ENCODE measurements at places on chromosomes 4 and X.

DNA sequence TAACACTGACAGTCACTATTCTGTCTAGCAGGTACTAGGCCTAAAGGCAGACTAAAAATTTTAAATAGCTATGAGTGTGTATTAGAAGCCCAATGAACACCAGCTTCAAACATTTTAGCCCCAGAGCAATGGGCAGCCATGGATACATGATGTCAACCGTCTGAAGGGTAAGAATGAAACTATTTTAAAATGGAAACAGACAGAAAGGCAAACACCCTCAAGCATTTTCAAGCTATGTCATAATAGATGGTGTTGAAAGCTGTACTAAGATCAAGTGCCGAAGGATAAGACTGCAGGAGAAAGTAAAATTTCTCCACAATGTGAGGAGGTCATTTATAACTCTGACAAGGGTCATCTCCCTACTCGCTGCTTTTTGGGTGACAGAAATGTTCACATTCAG, 225.0 kb downstream of the COL25A1 start:
- no peak for DNase-seq

- DNase-seq, result no peak
Observed at GRCh38 chr4:139641218-139641617, 24.4 kb upstream of the MGST2 start.

DNA sequence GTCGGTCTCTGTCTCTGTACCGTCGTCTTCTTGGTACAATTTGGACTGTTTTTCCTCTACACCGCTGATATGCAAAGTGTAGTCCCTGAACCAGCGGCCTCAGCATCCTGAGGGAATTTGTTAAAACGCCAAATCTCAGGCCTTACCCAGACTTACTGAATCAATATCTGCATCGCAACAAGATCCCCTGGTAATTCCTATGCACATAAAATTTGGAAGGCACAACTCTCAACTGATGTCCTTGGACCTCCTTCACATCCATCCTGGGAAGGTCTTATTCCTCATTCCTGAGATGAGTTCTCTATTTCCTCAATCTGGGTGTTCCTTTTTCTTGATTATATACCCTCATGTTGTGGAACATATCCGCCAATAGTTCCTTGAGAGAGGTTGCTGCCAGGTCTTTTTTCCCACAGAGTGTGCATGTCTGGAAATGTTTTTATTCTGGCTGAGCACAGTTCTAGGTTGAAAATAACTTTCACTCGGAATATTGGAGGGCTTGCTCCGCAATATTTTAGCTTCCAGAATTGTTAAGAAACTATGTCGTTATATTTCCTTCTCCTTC, 738 bp upstream of the HPF1 start:
- DNase-seq, result no peak

- DNase-seq, result no peak
Observed at GRCh38 chrX:153456161-153456560, 10.3 kb upstream of the TREX2 start.

GRCh38 chr4:173056710-173057109, 111.9 kb upstream of the GALNT7 start:
- no peak for DNase-seq

DNA sequence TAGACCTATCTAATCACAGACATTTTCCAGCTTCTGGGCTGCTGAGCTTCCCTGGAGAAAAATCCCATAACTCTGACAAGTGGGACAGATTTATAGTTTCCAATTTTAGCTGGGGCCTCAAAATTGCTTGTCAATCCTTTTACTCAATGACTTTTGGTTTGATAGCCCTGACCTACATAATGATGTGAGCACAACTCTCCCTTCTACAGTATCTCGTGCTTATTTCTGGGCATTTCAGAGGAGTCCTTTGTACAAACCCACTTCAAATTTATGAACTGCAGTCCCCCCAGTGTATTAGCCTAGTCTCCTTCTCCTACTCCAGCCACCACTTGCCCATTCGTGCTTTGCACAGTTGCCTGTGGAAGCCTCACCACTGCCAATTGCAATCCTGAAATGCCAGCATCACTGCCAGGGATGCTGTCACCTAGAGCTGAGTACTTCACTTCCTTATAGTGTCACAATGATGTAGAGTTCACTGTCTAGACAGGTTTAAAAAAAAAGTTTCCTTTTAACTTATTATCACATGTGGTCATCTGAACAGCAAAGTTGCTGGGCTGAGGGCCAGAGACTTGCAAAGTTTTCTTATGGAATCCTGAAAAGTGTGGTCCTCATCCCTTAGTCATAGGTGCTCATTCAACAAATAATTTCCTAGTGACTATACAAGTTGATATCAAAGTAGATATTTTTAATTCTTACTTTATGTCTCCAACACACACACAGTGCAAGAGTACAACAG, 21.2 kb downstream of the TRAM1L1 start:
- DNase-seq, result no peak

DNA sequence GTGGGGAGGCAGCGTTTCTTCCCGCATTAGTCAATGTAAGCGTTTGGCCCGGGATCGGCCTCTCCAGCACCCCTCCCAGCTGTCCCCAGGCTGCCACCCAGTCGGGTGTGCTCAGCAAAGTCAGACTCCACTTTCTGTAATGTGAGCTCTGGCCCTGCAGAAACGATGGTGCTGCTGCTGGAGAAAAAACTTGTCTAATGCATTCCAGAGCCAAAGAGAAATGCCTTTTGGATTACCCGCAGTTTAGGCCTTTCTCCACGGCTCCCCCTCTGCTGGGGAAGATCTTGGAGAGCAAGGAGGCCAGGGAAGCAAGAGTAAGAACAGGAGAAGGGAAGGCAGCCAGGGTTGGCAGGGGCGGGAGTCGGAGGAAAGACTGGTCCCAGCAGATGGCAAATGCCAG, 55.2 kb downstream of the ELF4 start:
- no peak for DNase-seq

DNA sequence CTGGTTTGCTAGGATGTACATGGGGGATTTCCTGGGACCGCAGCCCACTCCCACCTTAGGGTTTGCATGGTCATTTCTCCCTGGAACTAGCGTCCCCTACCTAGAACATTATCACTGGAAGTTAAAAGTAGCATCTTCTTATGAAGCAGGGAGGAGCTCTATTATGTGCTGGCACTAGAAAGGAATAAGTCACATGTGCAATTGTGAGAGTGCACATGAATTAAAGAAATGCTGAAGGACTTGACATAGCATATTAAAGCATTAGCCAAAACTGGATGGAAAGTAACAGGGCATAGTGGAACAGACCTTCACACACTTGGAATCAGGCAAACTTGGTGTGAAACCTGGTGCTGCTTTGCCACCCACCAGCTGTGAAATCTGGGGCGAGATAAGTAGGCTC, 2.7 kb downstream of the EXOC1L start:
- DNase-seq, result no peak

- DNase-seq, result no peak
Observed at GRCh38 chr4:149965206-149965605, 113.0 kb upstream of the DCLK2 start.

- DNase-seq, result no peak
Observed at GRCh38 chr4:146329050-146329716, 114.8 kb downstream of the REELD1 start.

- no peak for DNase-seq
Observed at GRCh38 chrX:133776072-133776471, 209.3 kb downstream of the GPC3 start.

DNA sequence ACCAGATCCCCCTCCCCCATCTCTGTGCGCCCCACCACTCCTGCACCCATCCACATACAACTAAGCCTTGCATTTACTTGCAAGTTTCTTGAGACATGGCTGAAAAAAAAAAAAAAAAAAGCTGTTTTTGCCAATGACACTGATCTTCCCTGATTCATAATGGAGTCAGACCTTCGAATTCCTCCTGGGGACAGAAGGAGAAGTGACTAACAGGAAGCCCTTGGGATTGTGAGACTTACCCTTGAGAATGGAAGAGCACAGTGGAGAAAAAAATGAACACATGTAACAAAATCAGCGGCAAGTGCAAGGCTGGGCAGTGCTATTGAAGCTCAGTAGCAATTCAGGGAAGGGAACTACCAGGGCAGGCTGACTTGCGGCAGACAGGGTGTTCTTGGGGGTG, 288.4 kb downstream of the BCOR start:
- DNase-seq, result no peak

GRCh38 chr4:55554453-55555030, 7.8 kb upstream of the CLOCK start:
- no peak for DNase-seq

DNA sequence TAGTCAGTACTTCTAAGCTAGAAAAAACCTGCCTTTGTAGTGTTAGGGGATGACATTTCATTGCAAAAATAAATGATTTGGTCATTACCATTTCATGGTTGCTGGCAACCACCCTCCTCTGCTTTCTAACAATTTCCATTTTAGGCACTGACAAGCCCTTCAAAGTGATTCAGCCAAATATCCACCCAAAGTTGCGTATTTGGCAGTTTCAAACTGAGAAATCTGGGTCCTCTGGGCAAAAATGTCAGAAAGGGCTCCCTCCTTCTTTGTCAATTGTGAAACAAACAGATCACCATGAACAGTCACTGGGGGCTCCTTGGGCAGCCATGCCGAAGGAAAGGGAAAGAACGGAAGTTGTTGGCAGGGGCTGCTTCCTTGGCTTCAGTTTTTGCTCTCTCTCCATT, 33.0 kb downstream of the PLAC1 start:
- DNase-seq, result peak; percentile 3

GRCh38 chrX:110363244-110363643, 4.6 kb downstream of the RTL9 start:
- DNase-seq, result no peak

- no peak for DNase-seq
Observed at GRCh38 chrX:49960061-49960460, 37.7 kb downstream of the CLCN5 start.
